ENCODE measurements at places on chromosomes 11 and 22. TPM values are rescaled to one million over a fixed set of nuclear protein-coding genes. Genes with fewer than 3 reads are reported as not detected.

GRCh38 chr22:25823276-25823675 is 81.3 kb downstream of the MYO18B start:
- DNase-seq: no peak

DNA sequence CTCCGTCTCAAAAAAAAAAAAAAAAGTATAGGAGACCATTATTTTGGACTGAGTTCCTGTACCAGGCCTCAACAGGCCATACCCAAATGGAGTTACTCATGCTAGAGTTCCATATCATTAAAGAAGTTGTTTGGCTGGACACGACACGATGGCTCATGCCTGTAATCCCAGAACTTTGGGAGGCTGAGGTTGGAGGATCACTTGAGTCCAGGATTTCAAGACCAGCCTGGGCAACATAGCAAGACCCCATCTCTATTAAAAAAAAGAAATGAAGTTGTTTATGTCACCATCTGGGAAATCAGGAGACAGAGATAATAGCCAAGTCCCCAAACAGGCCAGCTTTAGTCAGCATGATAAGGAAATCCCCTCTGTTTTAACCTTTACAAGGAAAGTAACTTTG is 6.7 kb upstream of the FNBP4 start:
- no peak for DNase-seq

The TOMM22 gene
- total RNA-seq: 152 TPM

- DNase-seq: no peak
Observed at GRCh38 chr11:60895687-60896086, 10.7 kb downstream of the PRPF19 start.

DNA sequence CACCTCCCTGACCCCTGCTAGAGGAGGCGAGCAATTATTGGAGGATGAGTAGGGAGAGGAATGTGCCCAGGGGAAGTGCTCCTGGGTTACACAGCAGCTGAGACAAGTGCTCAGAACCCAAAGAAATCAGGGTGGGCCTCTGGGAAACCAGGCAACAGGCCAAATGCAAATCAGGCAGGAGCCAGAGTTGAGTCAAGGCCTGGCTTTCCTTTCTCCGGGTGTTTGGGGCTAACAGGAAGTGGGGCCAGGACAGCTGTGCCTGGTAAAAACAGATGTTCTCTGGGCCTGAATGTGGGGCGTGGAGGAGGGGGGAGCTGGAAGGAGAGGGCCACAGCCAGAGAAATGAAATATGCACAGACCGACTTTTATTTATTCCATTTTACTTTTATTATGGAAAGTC is 22.0 kb downstream of the MFNG start:
- peak; percentile 42 for DNase-seq

DNA sequence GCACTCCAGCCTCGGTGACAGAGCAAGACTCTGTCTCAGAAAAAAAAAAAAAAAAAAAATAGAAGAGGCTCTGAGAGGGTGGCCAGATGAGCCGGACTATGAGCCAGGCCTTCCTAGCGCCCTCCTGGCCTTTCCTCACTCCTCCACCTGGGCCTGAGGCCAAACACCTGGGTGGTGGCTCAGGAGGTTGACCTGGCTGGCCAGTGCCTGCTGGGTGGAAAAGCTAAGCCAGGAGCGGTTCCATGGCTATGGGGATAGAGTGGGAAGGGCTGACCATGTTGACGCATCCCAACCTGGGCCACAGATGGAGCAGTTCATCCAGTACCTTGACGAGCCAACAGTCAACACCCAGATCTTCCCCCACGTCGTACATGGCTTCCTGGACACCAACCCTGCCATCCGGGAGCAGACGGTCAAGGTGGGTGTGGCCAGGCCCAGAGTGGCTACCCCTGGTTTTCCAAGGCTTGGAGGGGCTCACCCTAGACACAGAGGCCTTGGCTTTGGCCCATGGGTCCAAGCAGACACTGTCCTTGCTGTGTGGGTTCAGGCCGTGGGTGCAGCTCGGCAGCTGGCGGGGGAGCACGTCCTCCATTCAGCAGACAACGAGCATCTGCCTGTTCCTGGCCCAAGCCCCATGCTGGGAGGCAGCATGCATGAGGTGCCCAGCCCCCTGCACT is 7.6 kb downstream of the SCYL1 start:
- no peak for DNase-seq

The NLRP14 gene
- not detected for total RNA-seq

DNA sequence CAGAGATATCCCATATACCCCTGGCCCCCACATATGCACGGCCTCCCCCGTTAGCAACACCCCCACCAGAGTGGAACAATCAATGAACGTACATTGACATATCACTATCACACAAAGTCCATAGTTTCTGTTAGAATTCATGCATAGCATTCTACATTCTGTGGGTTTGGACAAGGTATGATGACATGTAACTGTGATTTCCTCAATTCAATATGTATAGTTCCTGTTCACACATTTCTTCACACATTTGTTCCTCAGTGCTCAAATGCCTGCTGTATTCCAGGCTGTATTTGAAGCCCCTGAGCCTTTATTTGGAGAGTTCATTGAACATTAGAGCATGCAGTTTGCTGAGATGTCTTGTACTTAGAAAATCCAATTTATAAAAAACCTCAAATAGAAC is 69.9 kb downstream of the PTPRJ start:
- no peak for DNase-seq

DNA sequence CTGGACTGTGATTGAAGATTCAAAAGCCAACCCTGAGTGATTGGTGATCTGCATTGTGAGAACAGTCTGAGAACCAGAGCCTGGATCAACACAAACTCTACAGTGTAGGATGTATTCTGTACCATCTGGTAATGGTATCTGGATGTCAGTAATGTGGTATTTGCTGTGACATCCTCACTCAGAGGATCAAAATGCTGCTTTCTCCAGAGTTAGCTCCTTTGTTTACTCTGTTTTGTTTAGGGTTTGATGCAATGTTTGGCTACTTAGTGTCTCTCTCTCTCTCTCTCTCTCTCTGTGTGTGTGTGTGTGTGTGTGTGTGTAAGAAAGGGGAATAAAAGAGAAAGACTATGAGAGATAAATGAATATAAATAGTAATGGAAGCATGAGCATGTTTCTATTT is 24.3 kb downstream of the CASP4 start:
- no peak for DNase-seq

GRCh38 chr11:76642341-76642740 is 28.2 kb downstream of the LRRC32 start:
- no peak for DNase-seq

DNA sequence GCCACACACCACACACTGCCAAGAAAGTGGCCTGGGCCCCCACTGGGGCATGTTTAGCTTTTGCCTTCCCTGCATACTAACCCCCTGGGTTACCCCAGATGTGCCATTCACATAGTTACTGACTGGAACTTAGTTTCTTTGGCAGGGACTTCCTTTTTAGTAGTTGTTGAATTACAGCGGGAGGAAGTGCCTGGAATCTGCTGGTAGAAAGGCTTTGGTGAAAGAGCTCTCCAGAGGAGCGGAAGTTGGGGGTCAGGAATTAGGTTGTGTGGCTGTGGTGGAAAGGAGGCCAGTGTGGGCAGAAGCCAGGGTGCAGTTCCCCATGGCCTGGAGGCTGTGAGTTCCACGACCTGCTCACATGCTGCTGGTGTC is 69.0 kb downstream of the MED15 start:
- no peak for DNase-seq

The OR8G5 gene
- total RNA-seq: not detected

- DNase-seq: no peak
Observed at GRCh38 chr11:29095821-29096220, 921.0 kb downstream of the KCNA4 start.

GRCh38 chr22:34885852-34886251 is 180.1 kb upstream of the ISX start:
- no peak for DNase-seq

The CCDC116 gene
- 1.3 TPM for total RNA-seq

- no peak for DNase-seq
Observed at GRCh38 chr11:41971592-41971991, 512.1 kb upstream of the LRRC4C start.

The KRTAP5-7 gene
- not detected for total RNA-seq

DNA sequence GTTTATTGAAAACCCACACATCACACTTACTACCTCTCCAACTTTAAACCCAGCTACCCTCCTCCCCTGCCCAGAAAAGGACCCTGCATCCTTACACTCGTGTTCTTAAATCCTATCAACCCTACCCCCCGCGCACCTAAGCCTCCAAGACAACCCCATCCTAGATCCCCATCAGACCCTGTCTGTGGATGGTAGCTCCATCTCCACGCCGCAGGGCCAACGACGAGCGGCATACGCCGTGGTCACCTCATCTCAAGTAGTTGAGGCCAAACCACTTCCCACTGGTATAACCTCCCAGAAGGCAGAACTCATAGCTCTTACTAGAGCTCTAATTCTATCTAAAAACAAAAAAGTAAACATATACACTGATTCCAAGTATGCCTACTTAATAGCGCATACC is 9.4 kb upstream of the OR56A3 start:
- DNase-seq: no peak

DNA sequence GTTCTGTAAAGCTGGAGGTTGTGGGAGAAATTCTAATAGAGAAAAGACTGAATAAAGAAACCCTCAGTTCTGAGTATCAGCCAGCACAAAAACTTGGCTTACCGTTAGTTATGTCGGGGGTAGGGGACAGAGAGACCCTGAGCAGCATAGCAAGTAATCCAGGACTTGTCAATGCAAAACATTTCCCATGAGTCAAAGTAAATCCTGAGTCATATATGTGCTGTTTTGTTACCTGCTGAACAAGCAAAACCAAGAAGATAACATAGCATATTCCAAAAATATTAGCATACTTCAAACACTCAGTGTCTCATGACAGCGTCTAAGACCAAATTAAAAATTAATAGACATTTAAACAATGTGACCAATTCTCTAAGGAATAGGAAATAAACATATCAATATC is 75.1 kb upstream of the LUZP2 start:
- DNase-seq: no peak

The KCNJ11 gene
- total RNA-seq: 0.59 TPM

DNA sequence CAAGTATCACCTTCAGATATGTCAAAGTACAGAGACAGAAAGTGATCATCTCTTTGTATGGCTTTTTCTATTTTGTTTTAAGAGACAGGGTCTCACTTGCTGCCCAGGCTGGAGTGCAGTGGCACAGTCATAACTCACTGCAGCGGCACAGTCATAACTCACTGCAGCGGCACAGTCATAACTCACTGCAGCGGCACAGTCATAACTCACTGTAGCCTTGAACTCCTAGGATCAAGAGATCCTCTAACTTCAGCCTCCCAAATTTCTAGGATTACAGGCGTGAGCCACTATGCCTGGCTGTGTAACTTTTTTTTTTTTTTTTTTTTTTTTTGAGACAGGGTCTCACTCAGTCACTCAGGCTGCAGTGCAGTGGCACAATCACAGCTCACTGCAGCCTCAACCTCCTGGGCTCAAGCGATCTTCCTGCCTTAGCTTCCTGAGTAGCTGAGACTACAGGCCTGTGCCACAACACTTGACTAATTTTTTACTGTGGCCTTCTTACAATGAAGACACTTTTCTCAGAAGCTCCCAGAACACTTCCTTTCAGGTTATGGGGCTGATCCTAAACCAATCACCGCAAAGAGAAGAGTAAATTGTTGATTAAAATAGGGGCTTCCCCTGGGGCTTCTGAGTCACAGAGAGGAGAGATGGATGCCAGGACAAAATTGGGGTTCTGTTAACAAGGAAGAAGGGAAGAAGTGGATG is 9.0 kb upstream of the HIKESHI start:
- DNase-seq: no peak

GRCh38 chr22:44608597-44609399 is 93.2 kb upstream of the PRR5 start:
- DNase-seq: no peak

GRCh38 chr11:69721106-69721505 is 17.3 kb upstream of the FGF19 start:
- no peak for DNase-seq

DNA sequence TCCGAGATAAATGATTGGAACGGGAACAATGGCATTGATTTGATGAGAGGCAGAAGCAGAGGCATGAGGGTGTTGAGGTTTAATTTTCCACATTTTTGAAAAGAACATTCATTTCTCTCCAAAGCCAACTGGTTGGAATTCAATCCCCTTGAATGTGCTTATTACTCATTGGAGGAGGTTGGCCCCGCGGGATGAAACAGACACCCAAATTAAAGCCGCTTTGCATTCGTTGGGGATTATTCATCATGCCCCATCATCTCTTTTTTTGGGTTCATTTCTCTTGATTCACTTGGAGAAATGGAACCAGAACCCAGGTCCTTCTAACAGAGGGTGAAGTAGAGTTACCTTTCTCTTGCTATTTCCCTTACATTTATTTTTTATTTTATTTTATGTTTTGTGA is 47.6 kb upstream of the PARVG start:
- DNase-seq: no peak

- DNase-seq: peak; percentile 55
Observed at GRCh38 chr11:119774172-119774763, 45.3 kb upstream of the NECTIN1 start.

- no peak for DNase-seq
Observed at GRCh38 chr11:119739021-119739703, 10.2 kb upstream of the NECTIN1 start.

The SLC16A8 gene
- not detected for total RNA-seq

DNA sequence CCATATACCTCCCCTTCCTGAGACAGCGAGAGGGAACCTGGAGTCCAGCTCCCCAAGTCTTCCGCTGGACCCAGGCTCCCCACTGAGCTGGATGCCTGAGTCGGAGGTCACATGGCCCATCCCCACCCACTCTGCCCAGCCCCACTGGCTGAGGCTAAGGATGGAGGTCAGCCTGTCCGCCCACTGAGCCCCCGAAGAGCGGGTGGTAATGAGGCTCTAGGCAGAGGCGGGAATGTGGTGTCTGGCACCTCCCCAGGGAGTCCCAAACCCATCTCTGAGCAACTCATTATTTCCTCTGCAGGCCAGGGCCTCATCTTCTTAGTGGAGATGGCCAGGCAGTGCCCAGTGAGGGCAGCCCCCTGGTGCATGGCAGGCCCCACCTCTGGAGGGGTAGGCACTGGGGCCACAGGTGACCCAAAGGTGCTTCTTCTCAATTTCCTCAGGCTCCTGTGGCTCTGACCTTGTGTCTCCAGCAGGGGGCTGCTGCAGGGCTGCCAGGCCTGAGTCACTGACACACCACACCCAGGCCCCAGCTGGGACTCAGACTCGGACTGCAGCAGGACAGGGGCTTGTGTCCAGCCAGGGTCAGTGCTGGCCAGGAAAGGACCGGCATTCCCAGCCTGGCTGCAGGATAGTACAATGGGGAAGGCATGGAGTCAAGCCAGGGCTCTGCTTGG is 10.2 kb upstream of the PDE2A start:
- DNase-seq: peak; percentile 45
